BJ (cell line): ENCODE measurements at places on chromosomes 6 and 20. TPM values are rescaled to one million over a fixed set of nuclear protein-coding genes. Genes with fewer than 3 reads are reported as not detected.

The ZSCAN16 gene
- polyA plus RNA-seq, result 1.8 and 2.3 TPM in 2 replicates

The FAM184A gene
- polyA plus RNA-seq, result not detected in 2 replicates

The CYP21A2 gene
- 0.11 and 0.29 TPM in 2 replicates for polyA plus RNA-seq

The RNF144B gene
- polyA plus RNA-seq, result 1.4 and 2.0 TPM in 2 replicates

The WFDC12 gene
- polyA plus RNA-seq, result not detected in 2 replicates

The SRXN1 gene
- polyA plus RNA-seq, result 50.9 and 54.8 TPM in 2 replicates

The CHRNA4 gene
- not detected in 2 replicates for polyA plus RNA-seq

The CRISP2 gene
- not detected in 2 replicates for polyA plus RNA-seq

The HCK gene
- 0.05 TPM in 1 of 2 replicates, not detected in the other for polyA plus RNA-seq

The PRPH2 gene
- 1.7 and 2.3 TPM in 2 replicates for polyA plus RNA-seq
